ENCODE measurements at places on chromosomes 1 and 21. TPM values are rescaled to one million over a fixed set of nuclear protein-coding genes. Genes with fewer than 3 reads are reported as not detected.

The CRP gene
- not detected for polyA plus RNA-seq

GRCh38 chr1:243791586-243792267, 58.3 kb downstream of the AKT3 start:
- DNase-seq, result no peak

DNA sequence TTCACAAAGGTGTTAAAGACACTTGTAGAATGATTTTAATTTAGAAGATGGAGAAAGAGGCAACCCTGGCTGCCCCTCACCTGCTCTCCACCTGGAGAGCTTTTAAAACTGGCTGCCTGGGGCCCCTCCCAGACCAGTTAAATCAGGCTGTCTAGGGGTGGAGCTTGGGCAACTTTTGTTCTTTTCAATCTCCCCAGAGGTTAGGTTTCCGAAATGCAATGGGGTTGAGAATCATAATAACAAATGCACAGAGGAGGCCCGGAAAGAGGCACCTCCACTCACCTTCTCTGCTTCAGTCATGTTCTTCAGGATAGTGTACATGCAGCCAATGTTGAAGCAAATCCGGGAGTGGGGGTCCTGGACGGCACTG, 400 bp downstream of the NCF2 start:
- DNase-seq, result no peak

GRCh38 chr1:45569962-45570581, 13.8 kb upstream of the NASP start:
- DNase-seq, result peak; percentile 27

DNA sequence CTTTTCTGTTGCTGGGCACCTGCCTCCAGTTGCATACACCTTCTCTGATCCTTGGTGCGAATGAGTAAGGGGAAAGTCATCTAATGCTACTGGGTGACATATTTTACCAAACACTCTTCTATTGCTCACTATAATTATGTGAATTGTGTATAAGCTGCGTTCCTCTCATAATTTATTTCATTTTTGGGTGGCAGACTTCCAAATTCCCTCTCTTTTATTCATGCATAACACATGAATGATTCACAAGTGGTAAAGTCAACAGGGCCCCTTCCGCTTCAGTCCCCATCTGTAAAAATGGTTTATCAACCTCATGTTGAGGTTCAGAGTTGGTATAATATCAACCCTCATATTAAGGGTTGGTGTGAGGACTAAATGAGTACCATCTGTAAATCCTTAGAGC, 3.2 kb upstream of the QSOX1 start:
- peak; percentile 56 for DNase-seq

- no peak for DNase-seq
These were observed 3.3 kb upstream of the EPHA2 start for GRCh38 chr1:16158993-16159831.

The TGFB2 gene
- polyA plus RNA-seq, result 4.8 TPM

The PDPN gene
- 0.18 TPM for polyA plus RNA-seq

- DNase-seq, result no peak
These were observed 75.9 kb upstream of the SMYD2 start for GRCh38 chr1:214205053-214205452.

GRCh38 chr1:184403961-184404726, 17.3 kb downstream of the C1orf21 start:
- no peak for DNase-seq

The CFH gene
- polyA plus RNA-seq, result 30.0 TPM

The FCRLA gene
- polyA plus RNA-seq, result 2.0 TPM

The HSPA6 gene
- 0.05 TPM for polyA plus RNA-seq

The RGS8 gene
- not detected for polyA plus RNA-seq

The SLC25A24 gene
- 20.2 TPM for polyA plus RNA-seq

DNA sequence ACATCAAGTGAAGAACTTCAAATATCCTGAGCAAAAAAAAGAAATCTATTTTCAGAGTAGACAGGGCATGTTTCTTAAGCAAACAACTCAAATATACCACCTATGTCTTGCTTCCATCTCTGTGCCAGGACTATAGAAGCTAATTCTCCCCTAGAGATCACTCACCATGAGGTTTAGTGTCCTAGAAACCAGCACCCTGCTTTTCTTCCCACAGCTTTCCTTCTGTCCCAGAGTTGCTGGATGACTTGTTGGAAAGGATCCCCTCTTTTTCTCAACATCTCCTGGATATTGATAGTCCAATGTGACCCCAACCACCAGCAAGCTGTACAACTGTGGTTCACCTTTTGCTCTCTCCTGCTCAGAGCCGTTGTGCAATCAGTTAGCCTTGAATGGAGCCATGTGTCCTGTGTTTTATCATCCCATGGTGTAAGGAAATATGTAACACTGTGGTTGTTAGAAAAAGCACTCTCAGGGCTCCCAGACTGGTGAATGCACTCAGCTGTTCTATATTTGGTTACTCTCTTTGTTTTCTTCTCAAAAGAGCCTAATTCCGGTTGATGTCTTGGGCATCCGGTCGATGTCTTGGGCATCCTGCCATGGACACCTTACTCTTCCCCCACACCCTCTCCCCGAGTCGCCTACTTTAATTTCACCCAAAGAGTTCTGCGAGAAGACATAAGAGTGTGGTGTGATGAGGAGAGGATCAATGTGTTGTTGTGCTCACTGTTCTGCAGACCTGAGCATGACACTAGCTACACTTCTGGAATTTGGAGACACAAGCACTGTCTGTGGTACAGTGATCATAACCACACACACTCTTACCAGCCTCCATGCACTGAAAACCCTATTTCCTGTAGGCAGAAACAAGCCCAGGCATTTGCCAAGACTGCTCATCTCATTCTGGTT, 1.7 kb downstream of the TNFSF4 start:
- peak; percentile 16 for DNase-seq

- no peak for DNase-seq
These were observed 77.1 kb downstream of the TOMM20 start for GRCh38 chr1:235051521-235051920.

DNA sequence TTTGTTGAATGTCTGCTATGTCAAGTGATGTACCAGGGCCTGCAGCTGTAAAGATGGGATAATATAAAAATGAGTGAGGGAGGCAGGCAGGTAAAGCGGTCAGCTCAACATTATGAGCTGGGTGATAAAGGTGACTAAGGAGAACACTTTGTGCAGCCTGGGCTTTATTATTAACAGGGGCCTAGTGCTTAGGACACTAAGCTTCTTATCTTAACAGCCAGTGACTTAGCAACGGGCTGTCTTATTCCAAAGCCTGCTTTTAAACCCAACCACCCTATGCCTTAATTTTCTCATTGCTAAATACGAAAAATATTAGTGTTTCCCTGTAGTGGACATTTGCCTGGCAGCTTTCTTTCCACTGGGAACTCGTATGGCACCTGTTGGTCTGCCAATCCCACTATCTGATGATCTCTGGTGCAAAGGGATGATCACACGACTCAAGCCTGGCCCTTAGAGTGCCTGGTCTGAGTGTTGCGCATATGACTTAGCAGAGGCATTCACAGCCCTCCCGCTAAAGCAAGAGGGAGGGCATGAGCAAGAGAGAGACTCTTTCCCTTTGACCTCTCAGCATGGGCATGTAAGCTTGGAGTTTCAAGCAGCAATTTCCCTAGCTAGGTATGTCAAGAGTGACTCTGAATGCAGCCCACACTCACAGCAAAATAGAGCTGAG, 98.6 kb upstream of the PAPPA2 start:
- DNase-seq, result no peak

The C8A gene
- polyA plus RNA-seq, result not detected

DNA sequence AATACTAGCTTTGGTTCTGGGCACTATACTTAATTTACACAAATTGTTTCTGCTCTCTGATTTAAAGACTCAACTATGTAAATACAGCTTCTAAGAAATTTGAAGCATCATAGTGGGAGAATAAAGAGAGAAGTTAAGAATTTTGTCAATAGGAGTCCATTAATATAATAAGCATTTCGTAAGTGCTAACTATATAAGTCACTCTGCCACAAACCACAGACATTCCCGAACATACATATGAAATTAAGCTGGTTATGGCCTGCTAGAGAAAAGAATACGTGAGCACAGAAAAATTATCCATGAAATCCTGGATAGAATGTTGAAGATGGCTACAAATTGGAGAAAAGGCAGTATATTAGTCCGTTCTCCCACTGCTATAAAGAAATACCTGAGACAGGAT, 526.2 kb downstream of the MRPL39 start:
- no peak for DNase-seq

The CTSE gene
- not detected for polyA plus RNA-seq

DNA sequence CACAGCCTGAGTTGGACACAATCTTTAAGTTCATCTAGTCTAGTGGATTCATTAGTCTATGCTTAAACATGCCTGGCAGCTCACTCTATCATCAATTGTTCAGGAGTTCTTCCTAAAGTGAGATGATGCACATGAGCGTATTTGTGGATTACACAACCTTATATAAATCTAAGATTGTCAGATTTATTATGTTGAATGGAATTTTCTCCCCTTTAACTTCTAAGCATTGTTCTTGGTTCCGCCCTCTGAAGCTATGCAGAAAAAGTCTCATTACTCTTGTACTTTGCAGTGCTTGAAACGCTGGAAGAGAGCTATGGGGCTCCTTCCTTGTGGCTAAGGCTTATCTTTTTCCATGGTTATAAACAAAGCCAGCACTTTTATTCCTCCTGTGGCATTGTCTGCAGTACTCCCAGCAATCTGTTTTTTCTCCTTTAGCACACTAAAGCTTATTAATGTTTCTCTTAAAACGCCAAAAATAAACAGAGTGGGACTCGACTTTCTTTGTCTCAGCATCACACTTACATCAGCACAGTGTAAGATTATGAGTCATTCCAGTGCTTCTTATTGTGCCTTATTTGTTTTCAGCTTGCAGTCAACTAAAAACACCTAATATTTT, 316.8 kb upstream of the CAMK1G start:
- DNase-seq, result no peak

The OLIG1 gene
- polyA plus RNA-seq, result not detected

- no peak for DNase-seq
These were observed 39.0 kb downstream of the MRPL39 start for GRCh38 chr21:25568246-25568645.

The OR2L8 gene
- not detected for polyA plus RNA-seq

GRCh38 chr1:180515857-180516388, 13.5 kb upstream of the ACBD6 start:
- DNase-seq, result peak; percentile 41

The LRRN2 gene
- polyA plus RNA-seq, result not detected

- no peak for DNase-seq
These were observed 10.9 kb upstream of the UBR4 start for GRCh38 chr1:19220991-19221390.

DNA sequence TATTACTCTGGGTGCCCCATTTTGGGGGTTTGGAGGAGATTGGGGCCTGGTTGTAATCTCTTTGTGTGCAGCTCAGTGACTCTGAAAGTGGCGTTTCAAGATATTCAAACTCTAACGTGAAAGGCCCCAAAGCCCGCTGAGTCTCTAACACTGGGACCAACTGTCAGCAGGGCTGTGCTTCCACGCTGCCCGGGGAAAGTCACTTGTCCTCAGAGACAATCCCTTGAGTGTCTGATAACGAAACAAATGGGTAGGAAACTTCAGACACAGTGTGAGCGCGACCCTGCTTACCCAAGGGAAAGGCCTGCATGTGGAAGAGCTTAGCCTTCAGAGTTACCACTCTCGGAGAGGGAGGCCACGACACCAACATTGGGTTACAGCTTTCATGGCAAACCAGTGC, 837 bp downstream of the UBASH3A start:
- DNase-seq, result no peak

The FAM151A gene
- not detected for polyA plus RNA-seq
